T-helper 17 cell (primary cell): ENCODE measurements at places on chromosomes 16 and 17.

DNA sequence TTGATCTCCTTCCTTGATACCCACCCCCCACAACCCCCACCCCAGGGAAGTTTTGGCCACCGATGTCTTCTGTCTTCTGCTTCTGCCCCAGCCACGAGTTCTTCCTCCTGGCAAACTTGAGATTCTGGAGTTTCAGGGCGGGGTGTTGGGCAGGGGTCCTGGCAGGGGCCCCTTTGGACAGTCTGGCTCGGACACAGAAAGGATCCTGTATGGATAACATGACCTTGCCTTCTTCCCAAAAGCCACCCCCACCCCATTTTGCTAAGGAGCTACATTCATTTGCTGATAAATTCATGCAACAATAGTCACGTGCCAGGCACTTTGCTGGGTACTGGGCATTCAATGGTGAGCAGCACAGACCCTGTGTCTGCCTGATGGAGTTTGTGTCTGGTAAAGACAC lies 5.9 kb upstream of the COL1A1 start:
- DNase-seq: no peak

DNA sequence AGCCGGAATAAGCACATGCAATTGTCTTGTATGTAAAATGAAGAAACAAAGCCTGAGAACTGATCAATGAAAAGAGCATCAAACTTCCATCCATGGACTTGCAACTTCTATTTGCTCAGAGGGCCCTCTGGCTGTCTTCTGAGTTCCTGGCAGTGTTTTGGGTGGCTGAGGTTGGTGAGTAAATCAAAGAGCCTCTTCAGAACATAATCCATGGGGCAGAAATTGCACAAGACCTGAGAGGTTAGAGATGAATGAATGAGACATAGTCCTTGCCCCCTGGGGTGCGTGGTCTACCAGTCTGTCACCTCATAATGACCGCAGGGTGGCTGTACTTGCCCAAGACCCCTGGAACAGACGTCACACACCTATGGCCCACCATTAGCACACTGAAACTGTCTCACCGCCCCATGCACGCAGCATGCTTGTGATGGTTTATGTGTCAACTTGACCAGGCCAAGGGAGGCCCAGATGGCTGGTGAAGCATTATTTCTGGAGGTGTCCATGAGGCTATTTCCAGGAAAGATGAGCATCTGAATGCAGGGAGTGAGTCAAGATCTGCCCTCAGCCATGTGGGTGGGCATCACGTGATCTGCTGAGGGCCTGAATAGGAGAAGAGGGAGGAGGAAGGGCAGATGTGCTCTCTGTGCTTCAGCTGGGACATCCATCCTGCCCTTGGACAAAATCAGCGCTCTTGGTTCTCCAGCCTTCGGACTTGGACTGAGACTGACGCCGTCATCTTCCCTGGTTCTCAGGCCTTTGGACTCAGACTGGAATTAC lies 8.3 kb downstream of the PIK3R6 start:
- DNase-seq: no peak

DNA sequence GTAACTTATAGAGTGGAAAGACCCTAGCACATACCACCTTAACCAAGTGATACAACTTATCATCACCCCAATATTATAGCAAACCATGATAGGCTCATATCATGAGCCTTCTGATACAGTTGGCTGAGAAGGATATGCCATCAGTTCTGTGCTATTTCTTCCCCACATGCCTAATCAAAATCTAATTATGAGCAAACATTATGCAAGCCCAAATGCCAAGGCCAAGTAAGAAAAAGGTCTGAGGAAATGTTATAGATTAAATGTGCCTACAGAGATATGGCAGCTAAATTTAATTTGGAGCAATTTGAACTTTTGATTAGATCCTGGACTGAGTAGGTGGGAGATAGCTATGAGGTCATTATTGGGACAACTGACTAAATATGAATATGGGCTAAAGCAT lies 225.9 kb upstream of the PMFBP1 start:
- DNase-seq: no peak

DNA sequence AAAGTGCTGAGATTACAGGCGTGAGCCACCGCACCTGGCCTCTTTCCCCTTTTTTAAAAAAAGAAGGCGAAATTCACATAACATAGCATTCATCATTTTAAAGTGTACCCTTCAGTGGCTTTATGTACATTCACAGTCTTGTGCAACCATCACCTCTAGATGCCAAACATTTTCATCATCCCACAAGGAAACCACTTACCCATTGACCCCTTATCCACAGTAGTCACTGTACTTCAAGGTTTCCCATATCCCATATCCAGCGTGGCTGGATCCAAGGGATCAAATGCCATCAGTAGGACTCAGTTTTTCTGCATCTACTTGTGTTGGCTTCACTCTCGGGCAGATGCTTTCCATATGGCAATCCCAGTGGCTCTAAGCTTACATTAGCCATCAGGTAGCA lies 50.3 kb downstream of the BMERB1 start:
- DNase-seq: no peak

GRCh38 chr17:66200685-66201092 lies 8.8 kb upstream of the CEP112 start:
- DNase-seq: peak; percentile 18

- no peak for DNase-seq
Observed at GRCh38 chr17:43396491-43397060, 2.2 kb upstream of the ARL4D start.
